ENCODE measurements at places on chromosomes 13 and 19.

- DNase-seq = no peak
These were observed 9.9 kb downstream of the ZNF611 start for GRCh38 chr19:52724701-52725514.

DNA sequence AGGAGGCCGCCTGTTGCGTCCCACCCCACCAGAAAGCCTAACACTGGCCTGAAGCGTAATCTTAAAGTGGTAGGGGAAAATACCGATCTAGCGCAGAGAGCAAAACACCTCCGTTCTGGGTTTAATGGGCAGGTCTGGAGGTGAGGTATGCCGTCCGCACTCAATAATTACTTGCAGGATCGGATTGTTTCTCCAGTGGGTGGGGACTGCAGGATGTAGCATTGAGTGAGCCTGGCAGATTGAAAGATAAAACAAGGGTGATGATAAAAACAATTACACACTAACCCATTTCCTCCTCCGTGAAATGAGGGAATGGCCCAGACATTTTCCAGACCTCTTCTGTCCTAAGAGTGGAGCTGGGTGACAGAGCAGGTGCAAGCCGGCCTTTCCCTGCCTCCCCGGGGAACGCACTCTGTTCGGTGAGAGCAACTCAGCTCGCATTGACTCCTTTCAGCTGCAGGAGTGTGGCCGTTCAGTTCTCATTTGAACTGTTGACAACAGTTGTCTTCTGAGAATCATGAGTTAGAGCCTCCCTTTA is 110.2 kb upstream of the DOCK9 start:
- no peak for DNase-seq

DNA sequence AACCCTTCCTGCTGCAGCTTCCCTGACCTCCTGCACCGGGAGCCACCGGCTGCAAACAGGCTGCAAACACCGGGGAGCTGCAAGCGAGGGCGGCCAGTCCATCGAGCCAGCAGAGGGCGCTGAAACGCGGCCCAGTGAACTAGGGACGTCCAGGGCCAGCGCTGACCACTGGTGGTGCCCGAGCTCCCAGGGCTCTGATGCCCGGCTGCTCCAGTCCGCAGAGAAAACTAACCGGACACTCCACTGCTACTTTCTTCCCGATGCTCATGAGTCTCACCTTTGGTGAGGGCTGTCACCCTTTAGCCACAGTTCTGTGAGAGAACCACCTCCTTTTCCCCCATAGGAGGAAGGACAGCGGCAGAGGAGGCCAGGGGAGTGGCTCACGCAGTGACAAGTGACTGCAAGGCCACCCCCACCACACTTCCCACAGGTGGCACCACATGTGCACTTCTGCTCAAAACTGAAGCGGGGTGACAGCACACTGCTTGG is 82.8 kb upstream of the MTIF3 start:
- DNase-seq = peak; percentile 19

- DNase-seq = no peak
These were observed 55.7 kb upstream of the C1QTNF9 start for GRCh38 chr13:24253520-24254145.

- no peak for DNase-seq
These were observed 703 bp upstream of the CILP2 start for GRCh38 chr19:19537075-19538048.

- no peak for DNase-seq
These were observed 44.7 kb downstream of the PSPC1 start for GRCh38 chr13:19737844-19738557.

GRCh38 chr19:51698296-51698695 is 5.2 kb downstream of the SPACA6 start:
- DNase-seq = no peak

- DNase-seq = no peak
These were observed 9.5 kb upstream of the MED26 start for GRCh38 chr19:16637535-16637934.

DNA sequence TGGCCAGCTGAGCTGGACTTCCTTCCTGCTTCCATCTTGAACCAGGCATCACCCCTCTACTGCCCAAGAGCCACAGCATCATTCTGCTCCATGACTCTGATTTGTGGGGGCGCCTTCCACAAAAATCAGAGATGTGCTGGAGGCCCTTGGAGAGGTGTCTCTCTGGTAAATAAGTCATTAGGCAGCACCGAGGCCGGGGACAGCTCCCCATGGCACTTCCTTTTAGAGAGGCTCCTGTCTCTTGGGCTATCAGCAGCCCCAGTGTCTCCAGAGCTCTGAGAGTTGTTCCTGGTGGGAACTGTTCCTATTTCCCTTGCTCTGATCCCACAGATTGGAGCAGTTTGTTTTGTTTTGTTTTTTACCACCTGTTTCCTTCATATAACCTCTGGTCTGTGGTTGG is 19.9 kb downstream of the NWD1 start:
- no peak for DNase-seq

DNA sequence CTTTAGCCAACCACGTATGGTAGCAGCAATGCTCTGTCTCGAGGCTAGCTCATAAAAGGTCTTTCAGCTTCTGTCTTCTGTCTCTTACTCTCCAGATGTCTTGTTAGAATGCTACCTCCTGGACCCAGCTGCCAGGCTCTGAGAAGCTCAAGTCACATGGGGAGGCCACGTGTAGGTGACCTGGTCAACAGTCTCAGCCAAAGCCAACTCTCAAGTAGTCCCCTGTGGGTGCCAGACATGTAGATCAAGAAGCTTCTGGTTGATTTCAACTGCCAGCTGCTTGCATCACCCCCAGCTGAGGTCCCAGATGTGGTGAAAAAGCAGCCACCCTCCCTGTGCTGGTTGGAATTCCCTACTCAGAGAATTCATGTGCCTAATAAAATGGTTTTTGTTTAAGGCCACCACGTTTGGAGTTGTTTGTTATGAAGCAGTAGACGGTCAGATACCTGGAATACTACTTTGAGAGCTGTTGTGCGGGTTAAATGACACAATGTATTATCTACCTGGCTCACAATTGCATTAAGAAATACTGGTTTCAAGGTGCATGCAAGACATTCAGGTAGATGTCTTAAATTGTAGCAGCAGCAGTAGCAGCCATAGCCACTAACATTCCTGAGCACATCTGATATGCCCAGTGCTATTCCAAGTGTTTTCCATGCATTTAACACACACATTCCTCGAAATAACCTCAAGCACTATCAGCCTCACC is 131.0 kb upstream of the RFC3 start:
- DNase-seq = no peak

DNA sequence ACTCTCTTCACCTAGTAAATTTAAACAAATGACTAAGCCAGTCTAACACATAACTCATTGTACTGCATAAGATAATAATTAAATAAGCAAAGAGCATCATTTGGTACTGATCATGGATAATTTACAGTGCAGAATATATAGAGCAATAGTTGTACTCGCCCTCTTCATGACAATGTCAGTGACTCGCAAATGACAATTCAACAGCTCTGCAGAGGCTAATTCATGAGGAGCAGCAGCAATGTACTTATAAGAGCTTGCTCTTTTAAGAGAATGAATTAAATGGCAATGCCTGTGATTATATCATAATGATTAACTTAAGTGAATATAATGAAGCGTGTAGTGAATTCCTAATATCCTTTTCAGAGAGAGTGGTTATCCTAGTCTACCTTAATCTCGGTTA is 284.5 kb upstream of the PCDH20 start:
- no peak for DNase-seq

- no peak for DNase-seq
These were observed 4.5 kb downstream of the CPB2 start for GRCh38 chr13:46100191-46100815.

DNA sequence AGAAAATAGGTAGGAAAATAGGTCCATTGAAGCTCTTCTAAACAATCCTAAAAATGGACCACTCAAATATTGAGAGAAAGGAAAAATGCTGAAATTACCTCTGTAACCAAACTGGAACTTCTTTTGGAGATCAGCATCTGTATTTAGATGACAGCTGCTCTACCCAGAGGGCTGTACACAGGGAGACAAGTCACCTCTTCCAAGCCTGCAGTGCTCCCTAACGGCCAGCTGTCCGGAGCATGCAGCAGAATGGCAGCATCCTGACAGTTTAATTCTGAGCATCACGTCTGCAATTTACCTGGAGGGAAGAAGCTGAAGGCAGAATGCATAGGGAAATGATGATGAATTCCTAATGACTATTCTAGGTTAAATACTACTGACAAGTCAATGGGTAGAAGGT is 62.8 kb upstream of the DIAPH3 start:
- no peak for DNase-seq

GRCh38 chr19:30564551-30565011 is 192.4 kb downstream of the ZNF536 start:
- no peak for DNase-seq

- DNase-seq = no peak
These were observed 82.9 kb downstream of the POU4F1 start for GRCh38 chr13:78520425-78520824.

- DNase-seq = no peak
These were observed at the start of gene HCN2 for GRCh38 chr19:589693-590395. TSS of gene HCN2 (plus strand) at chr19:589881. CDS start at chr19:589946, 65 bp downstream.

GRCh38 chr19:52034051-52034728 is 6.0 kb upstream of the ZNF614 start:
- DNase-seq = no peak

DNA sequence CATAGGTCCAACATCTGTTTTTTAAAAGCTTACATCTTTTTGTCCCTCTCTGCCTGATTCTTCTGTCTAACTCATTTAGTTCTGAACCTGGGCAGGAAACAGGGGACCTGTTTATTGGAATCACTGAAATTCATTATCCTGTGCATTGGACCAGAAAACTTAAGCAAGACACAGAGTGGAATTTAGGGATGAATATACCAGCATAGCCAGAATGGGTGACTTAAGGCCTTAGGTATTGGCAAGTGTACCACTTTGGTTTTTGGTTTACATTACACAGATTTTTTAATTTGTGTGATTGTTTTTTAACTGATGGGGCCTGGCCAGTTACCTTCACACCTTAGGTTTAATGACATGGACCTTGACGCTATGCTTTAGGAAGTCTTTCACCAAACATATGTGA is 232.5 kb downstream of the GPC5 start:
- no peak for DNase-seq

DNA sequence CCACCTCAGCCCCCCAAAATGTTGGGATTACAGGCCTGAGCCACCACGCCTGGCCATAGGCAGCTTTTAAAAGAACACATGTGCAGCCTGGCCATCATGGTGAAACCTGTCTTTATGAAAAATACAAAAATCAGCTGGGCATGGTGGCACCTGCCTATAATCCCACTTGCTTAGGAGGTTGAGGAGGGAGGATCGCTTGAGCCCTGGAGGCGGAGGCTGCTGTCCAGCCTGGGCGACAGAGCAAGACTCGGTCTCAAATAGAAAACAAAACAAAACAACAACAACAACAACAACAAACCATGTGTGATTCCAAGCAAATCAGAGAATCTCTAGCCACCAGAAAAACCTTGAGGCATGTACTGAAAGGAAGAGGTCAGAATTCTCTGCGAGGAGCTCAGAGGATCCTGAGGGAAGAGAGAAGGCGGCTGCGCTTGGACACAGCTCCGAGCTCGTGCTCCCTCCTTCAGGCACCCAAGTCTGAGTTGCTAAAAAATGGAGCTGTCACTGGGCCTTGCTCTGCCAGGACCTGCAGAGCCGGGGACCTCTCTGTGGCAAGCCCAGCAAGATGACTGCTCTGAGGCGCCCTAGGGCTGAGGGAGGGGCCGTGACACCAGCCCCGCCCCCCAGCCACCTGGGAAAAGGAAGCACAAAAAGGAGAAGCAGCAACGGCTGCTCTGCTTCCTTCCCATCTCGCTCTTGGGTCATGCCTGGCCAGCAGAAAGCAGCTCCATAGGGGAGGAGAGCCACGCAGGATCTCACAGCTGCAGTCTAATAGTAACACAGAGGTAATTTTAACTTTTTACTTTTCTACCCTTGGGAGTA is at the start of gene ARL11:
ARL11 (plus strand) TSS at position 677 of the 822 bp plus-strand sequence. CDS start 1,941 bp downstream, outside the sequence.
- DNase-seq = no peak

DNA sequence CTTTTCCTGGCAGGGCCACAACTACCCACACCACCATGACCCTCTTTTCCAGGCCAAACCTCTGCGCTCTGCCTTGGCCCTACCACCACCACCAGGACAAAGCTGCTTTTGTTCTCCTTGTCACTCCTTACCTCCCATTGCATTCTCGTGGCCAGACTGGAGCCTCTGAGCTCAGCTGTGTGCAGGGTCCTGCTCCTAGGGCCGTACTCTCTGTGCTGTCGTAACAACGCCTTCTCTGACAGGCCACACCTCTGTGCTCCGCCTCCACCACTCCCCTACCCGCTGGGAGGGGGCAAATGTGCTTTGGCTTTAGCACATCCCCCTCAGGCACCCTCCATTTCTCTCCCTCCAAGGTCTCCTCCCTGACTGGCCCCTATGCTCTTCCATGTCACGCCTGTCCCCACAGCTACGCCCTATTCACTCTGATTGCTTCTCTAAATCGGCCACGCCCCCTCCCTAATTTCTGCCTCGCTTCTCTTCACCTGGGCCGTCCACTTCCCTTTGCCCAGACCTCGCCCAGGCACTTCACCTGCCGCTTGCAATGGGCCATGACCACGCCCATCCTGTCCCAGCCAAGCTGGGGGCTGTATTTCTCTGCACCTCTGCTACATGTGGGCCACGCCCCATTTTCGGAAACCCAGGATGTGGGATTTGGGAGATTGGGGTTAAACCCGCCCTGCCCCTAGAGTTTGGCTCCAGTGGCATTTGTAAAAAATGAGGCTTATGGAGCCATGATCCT is 472.3 kb downstream of the KLF12 start:
- DNase-seq = no peak

All from stimulated activated CD8-positive, alpha-beta memory T cell treated with anti-CD3 and anti-CD28 coated beads, Interleukin-7, amount 100 ng/mL, for 1 hour (primary cell).